Neural crest cell (in vitro differentiated cells): ENCODE measurements at places on chromosomes 6 and 20.

GRCh38 chr6:154010371-154010770, 28.7 kb upstream of the OPRM1 start:
- DNase-seq = no peak

GRCh38 chr6:760982-761955, 68.3 kb upstream of the EXOC2 start:
- DNase-seq = no peak

DNA sequence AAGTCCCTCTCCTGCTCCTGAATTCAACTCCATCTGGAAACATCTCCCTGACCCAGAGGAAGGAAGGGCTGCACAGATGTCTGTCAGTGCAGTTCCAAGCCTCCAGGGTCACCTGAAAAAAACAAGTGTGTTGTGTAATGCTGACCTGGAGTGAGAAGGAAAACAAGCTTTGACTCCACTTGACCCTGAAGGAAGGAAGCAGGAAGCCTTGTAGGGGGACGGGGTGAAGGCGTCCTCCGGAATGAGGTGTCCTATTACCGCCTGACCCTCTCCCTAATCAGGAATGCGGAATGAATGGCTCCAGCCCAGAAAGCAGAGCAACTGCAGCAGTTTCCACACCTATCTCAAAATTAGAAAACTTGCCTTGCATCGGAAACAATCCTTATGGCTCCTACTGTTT, 13.9 kb upstream of the ADGRF5 start:
- DNase-seq = no peak

GRCh38 chr6:95091823-95092436, 485.4 kb upstream of the MANEA start:
- no peak for DNase-seq

DNA sequence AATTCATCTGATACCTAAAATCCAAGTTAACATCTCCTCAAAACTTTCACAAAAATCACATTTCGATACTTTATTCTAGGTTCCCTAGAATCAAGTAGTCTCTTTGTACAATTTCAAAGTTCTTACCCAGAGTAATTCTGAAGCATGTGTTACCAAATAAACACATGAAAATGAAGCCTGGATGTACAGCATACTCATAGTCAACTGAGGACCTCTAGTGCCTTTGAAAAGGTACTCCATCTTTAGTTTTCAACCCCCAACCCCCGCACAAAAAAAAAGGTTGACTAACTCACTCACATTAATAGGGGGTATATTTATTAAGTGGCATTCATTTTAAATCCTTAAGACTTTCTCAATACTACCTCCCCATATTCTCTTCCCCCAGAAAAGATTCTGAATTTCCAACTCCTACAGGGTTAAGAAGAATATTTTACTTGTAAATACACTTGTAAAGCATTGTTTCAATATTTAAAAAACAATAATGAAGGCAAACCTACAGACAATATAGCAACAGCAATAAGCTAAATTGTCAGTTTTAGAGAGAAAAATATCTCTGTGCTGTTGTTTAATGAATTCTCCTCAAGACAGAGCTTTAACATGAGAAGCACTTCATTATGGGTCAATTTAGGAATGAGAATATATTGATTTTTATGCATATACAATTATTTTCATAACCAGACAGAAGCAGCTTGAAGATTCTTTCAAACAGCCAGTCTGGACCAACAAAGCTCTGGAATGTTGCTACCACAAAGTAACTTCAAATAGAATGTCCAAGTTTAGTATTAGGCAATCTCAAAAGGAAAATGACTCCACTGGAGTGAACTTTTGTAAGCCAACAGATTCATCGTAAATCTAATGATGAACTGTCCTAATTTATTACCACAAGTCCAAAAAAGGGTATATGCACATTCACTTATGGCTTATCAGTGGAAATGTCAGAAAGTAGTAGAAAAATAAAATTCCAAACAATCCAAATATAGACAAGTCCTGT, 3.3 kb downstream of the PLN start:
- DNase-seq = no peak

DNA sequence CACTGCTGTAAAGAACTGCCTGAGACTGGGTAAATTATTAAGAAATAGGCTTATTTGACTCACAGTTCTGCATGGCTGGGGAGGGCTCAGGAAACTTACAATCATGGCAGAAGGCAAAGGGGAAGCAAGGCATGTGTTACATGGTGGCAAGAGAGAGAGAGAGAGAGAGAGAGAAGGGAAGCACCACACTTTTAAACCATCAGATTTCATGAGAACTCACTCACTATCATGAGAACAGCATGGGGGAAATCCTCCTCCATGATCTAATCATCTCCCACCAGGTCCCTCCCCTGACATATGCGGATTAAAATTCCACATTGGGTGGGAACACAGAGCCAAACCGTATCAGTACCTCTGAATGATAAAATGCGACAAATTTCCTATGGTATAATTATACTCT, 203.9 kb upstream of the MARCKS start:
- DNase-seq = no peak

GRCh38 chr6:44738601-44739146, 351.2 kb downstream of the CDC5L start:
- peak; percentile 12 for DNase-seq

GRCh38 chr6:170442596-170442995, 110.5 kb downstream of the PSMB1 start:
- no peak for DNase-seq

DNA sequence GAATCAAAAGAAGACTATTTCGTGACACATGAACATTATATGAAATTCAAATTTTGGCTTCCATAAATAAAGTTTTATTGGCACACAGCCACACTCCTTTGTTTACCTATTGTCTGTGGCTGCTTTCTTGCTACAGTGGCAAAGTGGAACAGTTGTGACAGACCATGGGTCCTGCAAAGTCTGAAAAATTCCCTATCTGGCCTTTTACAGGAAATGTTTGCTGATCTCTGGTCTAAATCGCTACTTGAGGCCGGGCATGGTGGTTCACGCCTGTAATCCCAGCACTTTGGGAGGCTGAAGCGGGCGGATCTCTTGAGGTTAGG, 23.1 kb upstream of the PREX1 start:
- DNase-seq = no peak
